ENCODE measurements at places on chromosomes 1 and 21.

DNA sequence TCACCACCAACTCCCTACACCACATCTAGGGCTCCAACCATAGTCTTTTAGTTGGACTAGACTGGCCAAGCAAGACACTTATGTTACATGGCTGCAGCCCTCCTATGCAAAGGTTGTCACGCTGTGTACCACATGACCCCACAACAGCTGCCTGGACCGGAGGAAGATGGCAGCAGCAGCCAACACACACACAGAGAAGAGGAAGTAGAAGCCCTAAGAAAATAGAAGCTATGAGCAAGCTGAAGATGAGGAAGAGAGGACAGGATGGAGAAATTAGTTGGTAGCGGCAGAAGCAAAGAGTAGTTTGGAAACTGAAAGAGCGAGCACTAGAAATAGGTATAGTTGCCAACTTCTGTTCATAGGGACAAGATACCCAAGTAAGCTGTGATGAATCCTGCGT, 60.8 kb upstream of the RALGPS2 start:
- no peak for DNase-seq

- no peak for DNase-seq
Observed at GRCh38 chr21:34517491-34518245, 5.7 kb upstream of the KCNE1 start.

DNA sequence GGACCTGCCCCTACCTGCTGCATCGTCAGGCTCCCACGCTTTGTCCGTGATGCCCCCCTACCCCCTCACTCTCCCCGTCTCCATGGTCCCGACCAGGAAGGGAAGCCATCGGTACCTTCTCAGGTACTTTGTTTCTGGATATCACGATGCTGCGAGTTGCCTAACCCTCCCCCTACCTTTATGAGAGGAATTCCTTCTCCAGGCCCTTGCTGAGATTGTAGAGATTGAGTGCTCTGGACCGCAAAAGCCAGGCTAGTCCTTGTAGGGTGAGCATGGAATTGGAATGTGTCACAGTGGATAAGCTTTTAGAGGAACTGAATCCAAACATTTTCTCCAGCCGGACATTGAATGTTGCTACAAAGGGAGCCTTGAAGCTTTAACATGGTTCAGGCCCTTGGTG, 8.9 kb downstream of the SPATA46 start:
- DNase-seq: no peak

DNA sequence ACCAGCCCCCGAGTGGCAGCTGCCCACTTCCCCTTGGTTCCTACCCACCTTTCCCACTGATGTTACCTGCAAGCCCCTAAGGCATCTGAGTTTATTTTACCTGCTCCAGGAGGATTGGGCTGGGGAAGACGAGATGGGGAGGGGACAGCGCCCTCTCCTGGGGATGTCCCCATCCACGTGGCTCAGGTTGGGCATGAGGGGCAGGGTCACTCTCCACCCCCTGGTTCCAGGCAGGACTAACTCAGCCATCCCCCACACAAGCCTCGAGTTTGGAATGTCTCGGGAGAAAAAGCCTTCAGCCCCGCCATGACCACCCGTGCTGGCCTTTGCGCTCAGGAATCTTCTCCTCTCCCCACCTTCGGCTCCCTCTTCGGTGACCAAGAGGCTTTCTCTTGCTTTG, 90.0 kb downstream of the ARHGEF10L start:
- DNase-seq: no peak

- no peak for DNase-seq
Observed at GRCh38 chr1:199508653-199509052, 518.9 kb upstream of the NR5A2 start.

DNA sequence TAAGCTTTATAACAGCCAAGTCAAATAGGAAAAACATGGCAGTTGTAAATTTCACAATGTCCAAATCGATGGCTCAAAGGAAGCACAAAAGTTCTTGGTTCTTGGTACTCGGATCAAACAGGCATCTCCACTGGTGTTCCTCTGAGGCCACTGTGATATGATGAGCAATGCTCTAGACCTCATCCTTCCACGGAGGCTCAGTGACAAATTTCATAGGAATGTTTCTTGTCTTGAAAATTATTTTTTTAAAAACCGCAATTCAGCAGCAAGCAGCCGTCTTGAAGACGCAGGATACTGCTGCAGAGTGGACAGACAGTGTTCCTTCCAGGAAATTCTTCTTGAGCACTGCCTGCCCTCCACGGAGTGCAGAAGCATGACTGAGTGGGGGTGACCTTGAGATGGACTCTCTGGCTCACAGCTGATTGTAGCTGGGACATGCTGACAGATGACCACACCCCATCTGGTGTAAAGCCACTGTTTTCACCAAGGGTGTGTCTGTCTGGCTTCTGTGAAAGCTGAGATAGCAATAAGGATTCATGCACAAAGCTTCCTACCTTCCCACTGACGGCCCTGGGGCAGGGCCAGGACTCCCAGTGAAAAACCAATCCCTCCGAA, 61.9 kb downstream of the TIAM1 start:
- DNase-seq: peak; percentile 91

DNA sequence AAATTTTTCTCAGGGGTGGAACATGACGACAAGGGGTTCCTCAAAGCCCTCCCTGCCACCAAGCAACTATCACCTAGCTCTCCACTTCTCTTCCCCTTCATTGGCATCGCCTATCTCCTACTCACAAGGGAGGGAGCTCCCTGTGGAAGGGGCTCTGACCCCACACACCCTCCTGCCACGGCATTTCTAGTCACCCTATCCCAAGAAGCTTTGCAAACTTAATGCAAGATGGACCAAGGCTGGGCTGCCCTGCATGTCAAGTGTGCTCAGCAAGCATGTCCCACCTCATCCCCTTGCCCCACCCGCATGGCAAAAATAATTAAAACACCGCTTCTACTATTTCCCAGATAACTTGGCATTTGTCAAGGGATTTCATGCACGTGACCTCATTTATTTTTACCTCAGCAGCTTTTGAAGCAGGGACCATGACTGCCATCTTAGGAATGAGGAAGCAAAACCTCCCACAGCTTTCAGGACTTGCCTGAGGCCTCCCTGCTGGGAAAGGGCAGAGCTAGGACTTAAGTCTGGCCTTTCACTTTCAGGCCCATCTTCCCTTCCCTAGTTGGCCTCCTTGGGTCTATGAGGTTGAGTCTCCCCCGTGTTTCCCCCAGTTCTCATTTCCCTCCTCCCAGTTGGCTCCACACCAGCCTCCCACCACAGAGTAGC, 161.3 kb downstream of the TSEN15 start:
- DNase-seq: peak; percentile 69

- DNase-seq: no peak
Observed at GRCh38 chr21:31251686-31252085, 92.4 kb downstream of the TIAM1 start.

GRCh38 chr1:151062741-151063371, 2.7 kb downstream of the MLLT11 start:
- DNase-seq: no peak

DNA sequence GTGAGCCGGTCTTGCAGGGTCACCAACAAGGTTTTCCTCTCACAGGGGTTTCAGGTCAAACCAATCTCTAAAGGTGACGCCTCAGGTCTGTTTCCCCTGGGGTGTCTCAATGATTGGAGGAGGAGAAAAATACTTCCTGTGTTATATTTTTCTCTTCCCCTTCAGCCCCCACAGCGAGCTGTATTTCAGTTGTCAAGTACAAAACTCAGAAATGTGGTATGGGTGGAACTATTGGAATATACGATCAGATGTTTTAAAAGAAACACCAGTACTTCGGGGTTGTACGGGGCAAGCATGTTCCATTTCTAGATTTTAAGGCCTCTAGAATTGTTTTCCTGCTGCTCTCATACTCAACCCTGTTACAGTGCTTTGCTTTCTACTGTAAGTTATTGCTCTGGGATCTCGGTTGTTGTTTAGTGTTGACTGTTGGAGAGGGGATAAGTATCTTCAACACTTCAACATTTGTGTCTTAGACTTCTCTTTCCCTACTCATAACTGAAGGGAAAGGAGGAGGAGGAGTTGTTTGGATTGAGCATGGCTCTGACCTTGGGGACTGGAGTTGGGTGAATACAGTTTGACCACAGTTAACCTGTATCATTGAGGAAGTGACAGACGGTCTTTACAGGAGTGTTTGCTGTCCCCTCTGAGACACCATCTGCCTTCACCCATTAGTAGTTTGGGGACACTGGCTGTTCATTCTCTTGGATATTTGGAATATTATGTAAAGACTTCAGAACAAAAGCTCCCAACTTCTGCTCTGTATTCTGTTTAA, 2.0 kb downstream of the MAPKAPK2 start:
- DNase-seq: no peak

- no peak for DNase-seq
Observed at GRCh38 chr1:33946836-33947235, 83.0 kb downstream of the HMGB4 start.

DNA sequence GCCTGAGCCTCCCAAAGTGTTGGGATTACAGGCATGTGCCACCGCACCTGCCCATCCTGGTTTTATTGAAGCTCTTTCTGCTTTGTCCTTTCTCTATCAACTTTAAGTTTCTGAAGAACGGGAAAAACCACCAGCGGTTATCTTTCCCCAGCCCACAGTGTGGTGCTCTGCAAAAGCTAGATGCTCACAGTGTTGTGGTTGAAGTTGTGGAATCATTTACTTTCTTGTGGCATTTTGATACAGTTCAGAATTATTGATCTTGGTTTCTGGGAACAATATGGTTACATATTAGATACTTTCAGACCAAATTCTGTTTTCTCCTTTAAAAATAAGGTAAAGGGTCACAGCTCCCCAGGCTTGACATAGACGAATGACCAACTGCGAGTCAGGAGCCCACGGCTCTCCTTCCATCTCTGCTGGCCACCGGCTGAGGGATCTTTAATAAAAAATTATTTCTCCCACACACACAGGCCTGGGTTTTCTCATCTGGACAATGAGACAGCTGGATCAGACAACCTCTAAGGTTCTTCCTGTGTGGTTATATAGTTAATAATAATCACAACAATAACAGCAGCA, 385.3 kb downstream of the SETD4 start:
- no peak for DNase-seq

GRCh38 chr1:118918230-118918939, 69.8 kb downstream of the TBX15 start:
- no peak for DNase-seq

GRCh38 chr1:162373541-162374260, 3.0 kb downstream of the SPATA46 start:
- DNase-seq: no peak

DNA sequence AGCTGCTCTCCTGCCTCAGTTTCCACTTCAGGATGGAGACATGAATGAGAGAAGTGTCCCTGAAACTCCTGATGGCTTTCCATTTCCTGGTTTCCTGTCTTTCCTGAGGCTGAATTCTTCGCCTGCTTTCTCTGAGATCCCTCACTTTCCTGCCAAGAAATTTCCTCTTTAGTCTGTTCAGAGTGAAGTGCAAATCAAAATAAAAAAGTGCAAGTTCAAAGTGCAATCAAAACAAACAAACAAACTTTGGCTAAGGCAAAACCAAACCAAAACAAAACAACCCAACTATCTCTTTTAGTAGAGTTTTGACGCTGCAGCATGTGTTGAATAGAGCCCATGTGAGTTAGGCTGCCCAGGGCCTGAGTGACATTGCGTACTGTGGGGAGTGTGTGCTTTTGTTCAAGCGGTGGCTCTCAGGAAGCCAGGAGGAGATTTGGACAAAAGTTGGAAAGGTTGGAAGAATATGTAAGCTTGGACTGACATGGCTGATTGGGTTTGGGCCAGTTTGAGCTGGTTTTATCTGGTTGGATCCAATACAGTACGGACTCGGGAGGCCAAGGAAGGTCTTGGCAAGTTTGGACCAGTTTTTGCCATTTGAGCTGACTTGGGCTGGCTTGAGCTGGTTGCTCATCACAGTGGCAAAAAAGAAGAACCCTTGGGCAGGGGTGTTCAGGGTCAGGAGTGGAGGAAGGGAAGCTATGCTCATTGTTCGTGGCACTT, 61.1 kb upstream of the TINAGL1 start:
- no peak for DNase-seq

DNA sequence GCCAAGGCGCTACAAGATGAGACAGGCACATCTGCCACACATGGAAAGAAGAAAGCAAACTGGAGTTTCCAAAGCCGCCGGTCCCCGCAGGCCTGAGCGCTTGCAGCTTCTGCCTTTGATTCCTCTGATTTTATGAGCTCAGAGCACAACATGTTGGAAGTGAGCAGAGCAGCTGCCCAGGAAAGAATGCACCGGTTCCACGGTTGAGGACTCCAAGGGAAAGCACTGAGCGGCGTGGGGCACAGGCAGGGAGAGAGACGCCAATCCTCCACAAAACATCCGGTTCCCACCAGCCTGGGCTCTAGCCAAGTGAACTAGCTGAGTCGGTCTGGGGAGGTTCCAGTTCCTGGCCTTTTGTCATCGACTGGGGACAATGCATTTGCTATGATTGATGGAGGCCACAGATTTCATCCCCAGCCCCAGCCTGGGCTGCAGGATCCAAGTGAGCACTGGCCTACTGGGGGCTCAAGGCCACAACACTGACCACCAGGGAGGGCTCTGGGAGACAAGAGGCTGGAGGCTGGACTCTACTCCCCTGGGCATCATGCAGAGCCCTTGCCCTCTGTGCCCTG, 253.1 kb upstream of the IRF2BP2 start:
- DNase-seq: no peak

DNA sequence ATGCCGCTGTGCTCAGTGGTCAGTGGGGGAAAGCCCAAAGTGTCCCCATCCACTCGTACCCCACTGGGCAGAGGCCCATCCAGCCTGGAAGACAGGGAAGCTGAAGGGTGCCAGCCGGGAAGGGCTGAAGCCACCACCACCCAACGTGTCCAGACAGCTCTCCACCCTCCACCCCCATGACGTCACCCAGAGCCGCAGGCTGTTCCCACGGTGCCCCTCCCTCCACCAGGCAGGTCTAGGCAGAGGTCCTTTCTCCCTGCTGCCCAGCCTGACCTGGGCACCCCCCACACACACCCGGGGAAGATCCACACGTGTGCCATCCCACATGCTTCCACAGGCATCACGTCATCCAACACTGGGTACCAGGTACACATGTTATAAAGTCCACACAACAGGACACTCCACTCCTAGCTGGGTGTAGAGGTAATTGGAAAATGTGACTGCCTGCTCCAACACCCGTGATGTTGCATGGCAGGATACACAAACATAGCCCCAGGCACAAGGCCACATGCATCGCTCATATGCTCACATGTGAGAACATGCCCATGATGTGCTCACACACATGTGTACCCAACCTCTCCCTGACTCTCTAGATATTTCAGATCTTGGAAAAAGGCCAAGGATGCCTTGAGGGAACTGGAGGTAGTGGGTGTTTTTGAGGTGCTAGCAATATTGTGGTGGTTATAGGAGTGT, 5.1 kb upstream of the ARHGAP30 start:
- DNase-seq: no peak

All from AG09309 (cell line).